ENCODE measurements at places on chromosomes 6 and 20.

GRCh38 chr6:133257545-133258105 lies 16.5 kb downstream of the EYA4 start:
- no peak for DNase-seq

DNA sequence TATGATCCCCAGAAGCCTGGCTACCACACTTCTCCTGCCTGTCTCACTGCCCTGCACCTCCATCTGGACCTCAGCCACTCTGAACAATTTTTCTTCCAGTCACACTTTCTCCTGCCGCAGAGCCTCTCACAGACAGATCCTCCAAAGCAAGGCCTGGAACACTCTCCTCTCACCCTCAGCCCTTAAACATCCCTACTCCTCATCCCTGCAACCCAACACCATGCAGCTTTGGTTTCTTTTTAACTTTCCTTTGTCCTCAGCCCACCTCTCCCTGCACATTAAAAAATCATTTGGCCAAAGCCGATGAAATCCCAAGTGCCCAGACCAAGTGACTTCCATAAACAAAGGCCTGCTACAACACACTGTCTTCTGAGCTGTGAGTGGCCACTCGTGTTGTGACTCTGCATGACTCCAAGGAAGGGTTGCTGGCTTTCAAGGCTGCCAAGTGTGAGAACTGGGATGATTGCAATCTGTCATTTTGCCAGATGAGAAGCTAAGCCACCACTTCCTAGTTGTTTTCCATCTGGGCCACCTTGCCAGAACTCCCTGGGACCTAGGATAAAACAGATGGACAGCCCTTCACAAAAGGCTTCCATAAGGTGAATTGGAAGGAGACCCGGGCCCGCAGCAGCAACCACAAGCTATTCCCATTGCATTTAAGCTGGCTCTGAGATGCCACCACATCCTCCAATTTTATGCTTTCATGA lies 144.4 kb upstream of the SSTR4 start:
- no peak for DNase-seq

- DNase-seq, result peak; percentile 24
These were observed 15.1 kb upstream of the PPP1R16B start for GRCh38 chr20:38790200-38791053.

GRCh38 chr20:4787820-4788219 lies 66.1 kb downstream of the PRND start:
- no peak for DNase-seq

GRCh38 chr6:89360415-89360999 lies 8.0 kb upstream of the UBE2J1 start:
- DNase-seq, result no peak

DNA sequence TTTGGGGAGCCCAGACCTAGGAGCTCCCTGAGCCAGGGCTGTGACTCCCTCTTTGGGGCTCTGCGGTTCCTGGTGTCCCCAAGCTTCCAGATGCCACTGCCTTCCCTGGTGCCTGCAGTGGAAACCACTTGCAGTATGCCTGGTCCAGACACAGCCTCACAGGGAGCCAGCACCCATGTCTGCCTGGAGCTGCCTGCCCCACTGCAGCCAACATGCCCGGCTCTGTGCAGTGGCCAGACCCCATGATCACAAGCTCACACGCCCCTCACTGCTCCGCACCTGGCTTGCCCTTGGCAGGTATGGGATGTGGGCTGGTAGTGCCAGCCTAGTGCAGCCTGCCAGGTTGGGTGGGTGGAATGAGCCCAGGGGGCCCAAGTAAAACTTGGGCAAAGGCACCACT lies 644.8 kb downstream of the HTR1B start:
- no peak for DNase-seq

DNA sequence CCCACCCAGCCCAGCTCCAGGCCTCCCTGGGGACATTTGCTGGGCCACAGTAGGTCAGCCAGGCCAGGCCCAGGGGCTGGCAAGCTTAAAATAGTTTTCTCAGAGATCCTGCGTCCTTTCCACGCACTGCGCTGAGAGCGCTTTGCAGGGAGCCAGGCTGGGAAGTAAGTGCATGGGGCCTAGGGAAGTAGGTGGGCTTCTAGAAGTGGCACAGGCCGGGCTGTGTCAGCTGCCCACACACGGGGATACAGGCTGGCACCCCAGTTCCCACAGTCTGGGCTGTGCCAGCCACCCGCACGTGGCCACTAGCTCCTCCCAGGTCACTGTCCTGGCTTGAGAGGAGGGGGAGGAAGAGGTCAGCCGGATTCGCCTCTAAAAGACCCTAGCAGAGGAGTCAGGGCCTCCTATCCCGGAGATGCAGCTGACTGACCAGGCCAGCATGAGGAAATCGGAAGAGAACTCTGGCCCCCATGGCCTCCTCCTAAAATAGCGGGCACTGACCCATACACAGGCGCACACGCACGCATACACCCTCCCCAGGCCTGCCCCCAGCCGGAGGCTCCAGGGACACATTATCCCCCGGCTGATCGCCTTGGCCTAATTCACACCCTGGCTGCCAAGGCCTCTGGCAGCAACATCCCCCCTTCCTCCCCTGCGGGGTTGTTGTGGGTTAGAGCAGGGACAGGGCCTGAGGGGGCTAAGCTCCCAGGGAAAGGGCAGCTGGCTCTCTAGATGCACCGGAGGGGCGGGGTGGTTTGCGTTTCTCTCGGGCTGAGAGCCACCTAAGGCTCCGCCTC lies 5.4 kb downstream of the SLCO4A1 start:
- no peak for DNase-seq

GRCh38 chr20:36686944-36687343 lies 40.9 kb upstream of the SLA2 start:
- DNase-seq, result no peak

DNA sequence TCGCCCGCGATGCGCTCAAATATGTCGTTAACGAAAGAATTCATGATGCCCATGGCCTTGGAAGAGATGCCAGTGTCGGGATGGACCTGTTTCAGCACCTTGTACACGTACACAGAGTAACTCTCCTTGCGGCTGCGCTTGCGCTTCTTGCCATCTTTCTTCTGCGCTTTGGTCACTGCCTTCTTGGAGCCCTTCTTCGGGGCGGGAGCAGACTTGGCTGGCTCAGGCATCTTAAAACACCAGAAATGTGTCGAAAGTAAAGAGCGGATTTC lies 36.4 kb downstream of the HFE start:
- DNase-seq, result no peak

- DNase-seq, result peak; percentile 98
These were observed 56.4 kb upstream of the VSTM2L start for GRCh38 chr20:37846573-37846972.

DNA sequence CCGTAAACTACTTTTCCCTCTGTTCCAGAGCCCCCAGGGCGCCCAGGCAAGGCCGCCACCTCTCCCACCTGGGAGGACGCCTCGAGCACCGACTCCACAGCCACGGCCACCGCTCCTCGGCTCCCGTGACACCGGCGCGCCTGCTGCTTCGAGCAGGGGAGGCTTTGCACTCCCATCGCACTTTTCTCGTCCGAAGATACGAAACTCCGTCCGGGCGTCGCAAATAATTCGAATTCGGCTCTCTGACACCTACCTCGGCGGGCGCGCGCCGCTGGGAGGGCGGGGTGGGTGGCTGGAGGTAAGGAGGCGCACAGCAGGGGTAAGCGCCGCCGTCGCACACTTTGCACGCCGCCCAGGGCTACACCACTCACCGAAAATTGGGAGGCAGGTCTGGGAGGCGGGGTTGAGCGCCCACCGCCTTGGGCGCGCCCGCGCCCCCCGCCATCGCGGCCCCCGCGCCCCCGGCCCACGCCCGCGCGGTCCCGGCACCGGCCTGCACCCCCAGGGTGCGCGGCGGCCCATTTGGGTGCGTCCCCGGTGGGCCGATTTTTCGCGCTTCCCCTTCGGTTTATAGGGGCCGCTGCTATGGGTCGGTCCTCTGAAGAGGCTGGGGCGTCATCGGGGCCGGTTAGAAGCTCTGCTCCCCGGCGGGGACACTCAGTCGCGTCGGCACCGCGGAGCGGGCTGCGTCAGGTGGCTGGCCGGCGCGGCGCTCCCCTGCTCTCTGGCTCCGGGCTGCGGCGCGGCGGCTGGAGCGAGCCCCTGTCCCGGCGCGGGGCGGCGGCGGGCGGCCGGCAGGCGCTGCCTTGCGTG lies 36.2 kb downstream of the GNAS start:
- peak; percentile 54 for DNase-seq

DNA sequence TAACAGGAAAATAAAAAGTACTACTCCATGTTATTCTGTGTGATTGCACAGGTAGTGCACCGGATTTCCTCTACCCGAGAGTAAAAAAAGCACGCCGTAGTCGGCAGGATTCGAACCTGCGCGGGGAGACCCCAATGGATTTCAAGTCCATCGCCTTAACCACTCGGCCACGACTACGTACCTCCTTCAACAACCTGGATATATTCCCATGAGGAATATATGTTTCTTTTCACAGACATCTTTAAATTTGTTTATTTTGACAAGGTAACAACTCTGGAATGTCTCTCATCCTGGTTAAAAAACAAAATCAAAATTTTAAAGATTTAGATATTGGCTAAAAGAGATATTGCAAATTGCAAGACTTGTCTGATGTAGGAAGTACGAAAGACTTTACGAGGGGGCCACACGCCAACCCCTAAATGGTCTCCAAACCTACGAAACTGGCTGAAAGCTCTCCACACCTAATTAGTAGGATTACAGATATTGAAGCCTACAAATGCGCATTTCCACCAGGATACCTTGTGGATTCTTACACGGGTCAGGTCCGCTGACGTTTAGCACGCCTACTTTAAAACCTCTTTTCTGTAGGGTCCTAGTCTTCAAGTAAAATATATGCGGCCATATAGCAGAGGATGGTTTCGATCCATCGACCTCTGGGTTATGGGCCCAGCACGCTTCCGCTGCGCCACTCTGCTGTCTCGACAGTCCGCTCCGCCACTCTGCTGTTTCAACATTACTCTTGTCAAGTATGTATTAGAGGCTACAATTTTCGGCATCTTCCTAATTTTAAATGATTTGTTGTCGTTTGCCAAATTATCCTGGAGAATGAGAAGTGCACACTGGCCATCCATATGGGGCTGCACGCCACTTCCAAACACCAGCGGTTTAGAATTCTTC lies 52.2 kb upstream of the BTN3A2 start:
- DNase-seq, result peak; percentile 93

DNA sequence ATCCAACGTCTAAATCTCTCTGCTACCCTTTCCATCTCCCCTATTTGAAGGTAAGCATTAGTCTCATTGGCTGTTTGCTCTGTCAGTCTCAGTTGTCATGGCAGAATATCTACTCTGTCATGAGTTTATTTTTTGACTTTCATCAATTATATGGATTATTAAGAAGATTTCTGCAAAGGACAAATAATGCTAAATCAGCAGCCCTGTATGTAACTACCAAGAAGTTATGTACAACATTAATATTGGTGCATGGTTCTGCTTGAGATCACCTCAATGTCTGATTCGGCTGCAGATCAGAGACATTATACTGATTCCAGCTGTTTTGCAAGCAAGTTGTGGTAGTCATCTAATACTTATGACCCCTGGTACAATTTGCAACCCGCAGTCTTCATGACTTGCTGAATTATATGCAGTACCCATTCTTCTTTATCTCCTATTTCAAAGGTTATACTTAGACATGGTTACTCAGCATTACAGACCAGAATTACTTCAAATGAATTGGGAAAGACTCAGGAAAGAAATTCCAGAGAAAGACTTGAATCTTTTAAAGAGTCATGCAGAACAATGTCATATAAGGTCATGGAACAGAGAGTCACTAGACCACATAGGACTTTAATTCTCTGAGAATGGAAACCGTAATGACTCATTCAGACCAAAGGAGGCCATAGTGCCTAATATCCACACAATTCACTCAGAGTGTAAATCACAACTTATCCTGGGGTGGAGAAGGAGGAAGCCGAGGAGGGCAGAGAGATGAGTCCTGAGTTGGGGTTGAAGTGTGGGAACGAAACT lies 201.4 kb downstream of the IBTK start:
- no peak for DNase-seq

- DNase-seq, result no peak
These were observed 28.3 kb downstream of the RIN2 start for GRCh38 chr20:19786311-19786710.

GRCh38 chr20:438571-439469 lies 23.5 kb downstream of the TBC1D20 start:
- no peak for DNase-seq

GRCh38 chr20:34511891-34512265 lies 4.3 kb upstream of the DYNLRB1 start:
- no peak for DNase-seq

- DNase-seq, result peak; percentile 29
These were observed 1.4 kb downstream of the CLIC1 start for GRCh38 chr6:31734821-31735406.

DNA sequence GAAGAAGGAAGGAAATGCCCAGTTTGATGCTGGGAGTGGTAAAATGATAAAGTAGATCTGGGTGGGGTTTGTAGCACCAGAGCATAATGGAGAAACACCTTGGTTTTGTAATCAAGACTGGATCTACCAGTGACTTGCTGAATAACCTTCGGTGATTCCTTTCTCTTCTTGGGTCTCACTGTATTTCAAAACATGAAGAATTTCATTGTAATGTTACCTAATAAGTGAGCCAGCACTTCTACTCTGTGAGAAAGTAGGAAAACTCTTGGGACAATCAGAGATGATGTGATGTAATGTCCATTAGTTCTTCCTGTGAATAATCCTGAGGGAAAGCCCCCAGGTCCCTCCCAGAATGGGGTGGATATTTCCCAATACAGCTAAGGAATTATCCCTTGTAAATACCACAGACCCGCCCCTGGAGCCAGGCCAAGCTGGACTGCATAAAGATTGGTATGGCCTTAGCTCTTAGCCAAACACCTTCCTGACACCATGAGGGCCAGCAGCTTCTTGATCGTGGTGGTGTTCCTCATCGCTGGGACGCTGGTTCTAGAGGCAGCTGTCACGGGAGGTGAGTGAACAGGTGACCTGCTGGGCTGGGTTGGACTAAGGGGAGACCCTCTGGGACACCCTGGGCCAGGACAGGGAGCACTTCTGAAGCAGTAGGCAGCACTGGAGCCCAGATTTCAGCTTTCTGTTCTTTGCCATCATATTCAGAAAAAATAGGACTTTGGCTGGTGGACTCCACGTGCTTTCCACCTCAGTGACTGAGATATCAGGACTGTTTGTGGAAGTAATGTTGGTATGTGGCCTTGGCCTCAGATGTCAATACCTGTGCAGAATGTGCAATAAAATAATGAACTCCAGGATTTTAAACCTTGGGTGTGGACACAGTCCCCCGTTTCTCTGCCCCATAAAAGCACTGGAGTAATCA lies at the start of gene PI3:
Gene PI3, plus strand, starts transcription at position 469 of the 931 bp plus-strand sequence. Its CDS starts 21 bp downstream, at position 490.
- no peak for DNase-seq

DNA sequence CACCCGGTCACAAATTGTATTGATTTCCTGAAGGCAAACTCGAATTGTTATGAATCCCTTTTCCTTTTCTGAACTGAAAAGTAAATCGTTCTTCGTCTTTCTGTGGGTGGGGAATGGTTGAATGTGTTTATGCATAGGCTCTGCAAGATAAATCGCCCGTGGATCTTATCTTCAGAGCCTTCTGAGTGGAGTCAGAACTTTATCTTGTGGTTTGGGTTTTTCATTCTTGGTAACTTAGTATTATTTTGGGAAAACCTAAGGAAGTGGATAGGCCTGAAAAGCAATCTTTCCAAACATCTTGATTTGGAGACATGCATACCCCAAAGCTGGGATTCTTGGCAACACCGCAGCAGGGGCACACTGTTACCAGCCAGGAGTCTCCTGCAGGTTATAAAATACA lies 122.4 kb downstream of the MAP3K7 start:
- DNase-seq, result no peak

- DNase-seq, result no peak
These were observed 90.1 kb upstream of the SLC22A16 start for GRCh38 chr6:110566346-110567125.
